ENCODE measurements at places on chromosomes 3 and 15. TPM values are rescaled to one million over a fixed set of nuclear protein-coding genes. Genes with fewer than 3 reads are reported as not detected.
A peak's percentile ranks its signal among the peaks of the same experiment; 100 is the strongest.

DNA sequence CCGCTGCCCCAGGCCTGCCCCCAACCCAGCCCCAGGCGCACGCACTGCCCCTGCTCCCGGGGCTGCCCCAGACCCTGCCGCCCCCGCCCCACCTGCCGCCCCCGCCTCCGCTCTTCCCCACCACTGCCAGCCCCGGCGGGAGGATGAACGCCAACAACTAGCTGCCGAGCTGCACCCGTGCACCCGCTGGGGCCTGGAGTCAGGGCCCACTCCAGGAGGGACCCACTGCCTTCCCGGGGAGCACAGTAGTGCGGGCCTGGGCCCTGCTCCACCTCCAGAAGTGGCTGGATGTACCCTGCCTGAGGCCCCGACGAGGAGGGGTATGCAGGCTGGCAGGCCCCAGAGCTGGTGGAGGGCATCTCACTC is 10.9 kb downstream of the ZBTB47 start:
- no peak for DNase-seq

DNA sequence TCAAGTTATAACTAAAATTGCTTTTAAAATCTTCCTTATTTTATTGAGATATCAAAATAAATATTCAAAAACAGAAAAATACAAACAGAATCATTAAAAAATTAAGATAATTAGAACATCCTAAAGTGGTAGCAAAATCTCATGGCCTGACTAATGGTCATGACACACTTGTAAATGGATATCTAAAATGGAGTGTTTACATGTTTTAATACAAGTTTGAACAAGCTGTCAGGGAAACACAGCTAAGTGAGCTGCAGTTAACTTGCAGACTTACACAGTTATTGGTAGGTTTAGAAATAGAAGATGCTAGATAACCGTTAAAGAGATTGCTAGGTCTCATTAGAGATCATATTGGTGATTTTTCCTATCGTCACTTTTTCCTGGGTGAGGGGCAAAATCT is 242.3 kb downstream of the LPP start:
- DNase-seq: no peak

GRCh38 chr3:33149342-33149741 is 35.5 kb downstream of the CRTAP start:
- no peak for DNase-seq

GP5 gene
- 0.15 TPM for polyA plus RNA-seq

ARNT2 gene
- 3.9 TPM for polyA plus RNA-seq

GRCh38 chr3:9499455-9500107 is 54.0 kb downstream of the LHFPL4 start:
- DNase-seq: peak; percentile 77

DNA sequence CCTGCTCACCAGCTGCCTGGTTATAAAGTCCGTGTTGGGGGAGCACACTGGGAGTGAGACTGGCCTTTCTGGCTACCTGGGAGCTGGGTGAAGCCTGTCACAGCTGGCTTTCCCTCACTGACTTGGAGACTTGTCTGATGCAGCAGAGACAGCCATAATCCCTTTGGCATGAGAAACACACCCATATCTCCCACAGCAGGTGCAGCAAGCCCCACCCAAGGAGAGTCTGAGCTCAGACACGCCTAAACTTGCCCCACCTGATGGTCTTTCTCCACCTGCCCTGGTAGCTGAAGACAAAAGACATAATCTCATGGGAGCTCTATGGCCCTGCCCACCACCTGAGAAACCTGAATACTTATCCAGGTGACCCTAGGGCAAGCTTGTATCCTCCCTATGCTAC is 54.8 kb downstream of the NMD3 start:
- no peak for DNase-seq

DNA sequence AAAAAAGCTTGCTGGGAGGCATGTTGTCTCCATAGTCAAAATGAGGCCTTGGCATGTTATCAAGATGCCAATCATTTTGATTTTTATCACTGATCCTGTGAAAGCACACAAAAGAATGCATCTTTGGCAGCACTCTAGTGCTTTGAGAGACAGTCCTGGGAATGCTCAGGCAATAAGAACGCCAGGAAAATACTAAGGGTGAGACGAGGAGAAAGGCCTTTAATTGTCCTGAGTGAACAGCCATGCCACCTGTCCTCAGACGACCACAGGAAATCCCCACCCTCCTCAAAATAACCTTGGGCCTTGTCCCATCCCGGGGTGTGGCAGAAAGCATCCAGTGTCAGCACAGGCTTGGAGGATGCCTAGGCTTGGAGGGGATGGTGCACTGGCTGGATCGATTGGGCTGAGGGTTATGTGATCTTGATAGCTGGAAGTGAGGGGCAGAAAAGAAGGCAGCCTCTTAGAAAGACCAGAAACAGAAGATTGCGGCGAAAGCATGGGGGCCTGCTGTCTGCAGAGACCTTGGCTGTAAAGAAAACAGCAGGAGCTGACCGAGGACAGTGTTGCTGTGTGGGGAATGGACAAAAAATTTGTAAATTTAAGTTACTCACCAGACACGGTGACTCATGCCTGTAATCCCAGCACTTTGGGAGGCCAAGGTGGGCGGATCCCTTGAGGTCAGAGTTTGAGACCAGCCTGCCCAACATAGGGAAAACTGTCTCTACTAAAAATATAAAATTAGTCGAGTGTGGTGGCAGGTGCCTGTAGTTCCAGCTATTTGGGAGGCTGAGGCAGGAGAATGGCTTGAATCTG is 7.3 kb downstream of the TMEM158 start:
- no peak for DNase-seq

PLSCR5 gene
- not detected for polyA plus RNA-seq

- DNase-seq: peak; percentile 93
Observed at GRCh38 chr3:58630076-58630709, 36.4 kb downstream of the FAM3D start.

ZNF774 gene
- 0.54 TPM for polyA plus RNA-seq

GRCh38 chr3:18443665-18444594 is 18.8 kb upstream of the SATB1 start:
- peak; percentile 79 for DNase-seq

GRCh38 chr3:8317661-8318649 is 183.7 kb upstream of the LMCD1 start:
- peak; percentile 14 for DNase-seq

TGM5 gene
- not detected for polyA plus RNA-seq

GRCh38 chr15:92981333-92981732 is 81.2 kb downstream of the CHD2 start:
- DNase-seq: no peak

EIF4G1 gene
- 227 TPM for polyA plus RNA-seq
